Muscle of leg (tissue), 16 donors: ENCODE measurements at places on chromosomes 5 and 9.

DNA sequence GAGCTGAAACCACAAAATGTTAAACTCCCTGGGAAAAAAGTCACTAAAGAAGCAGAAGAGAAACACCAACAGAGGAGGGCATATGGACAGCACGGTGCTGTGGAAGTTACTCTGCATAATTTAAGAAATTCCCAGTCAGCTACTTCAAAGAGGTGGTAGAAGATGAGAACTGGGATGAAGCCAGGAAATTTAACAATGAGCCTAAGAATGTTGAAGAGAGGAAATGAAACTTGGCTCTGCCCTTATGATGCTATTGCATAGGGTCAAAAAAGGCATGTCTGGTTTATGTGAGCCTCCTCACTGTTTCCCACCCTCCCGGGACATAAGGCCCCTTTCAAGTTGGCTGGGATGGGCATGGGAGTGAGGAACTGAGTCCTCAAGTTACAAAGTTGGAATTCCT is 25.4 kb upstream of the SNX18 start:
- peak; percentile 38 for DNase-seq

DNA sequence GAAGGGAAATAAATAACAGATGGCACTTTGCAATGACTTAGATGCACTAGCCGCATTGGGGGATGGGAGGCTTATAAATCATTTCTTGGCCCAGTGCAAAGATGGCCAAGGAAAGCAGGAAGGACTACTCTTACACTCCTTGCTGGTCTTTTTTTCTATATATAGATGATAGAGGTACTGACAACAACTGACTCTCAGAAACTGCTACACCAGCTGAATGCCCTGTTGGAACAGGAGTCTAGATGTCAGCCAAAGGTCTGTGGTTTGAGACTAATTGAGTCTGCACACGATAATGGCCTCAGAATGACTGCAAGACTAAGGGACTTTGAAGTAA is 1.7 kb downstream of the CCNG1 start:
- peak; percentile 63 for DNase-seq

GRCh38 chr5:1161833-1162229 is 39.6 kb upstream of the SLC6A19 start:
- peak; percentile 52 for DNase-seq

- DNase-seq, result peak; percentile 48
Measured at GRCh38 chr5:80591352-80591751, 21.3 kb upstream of the ANKRD34B start.

DNA sequence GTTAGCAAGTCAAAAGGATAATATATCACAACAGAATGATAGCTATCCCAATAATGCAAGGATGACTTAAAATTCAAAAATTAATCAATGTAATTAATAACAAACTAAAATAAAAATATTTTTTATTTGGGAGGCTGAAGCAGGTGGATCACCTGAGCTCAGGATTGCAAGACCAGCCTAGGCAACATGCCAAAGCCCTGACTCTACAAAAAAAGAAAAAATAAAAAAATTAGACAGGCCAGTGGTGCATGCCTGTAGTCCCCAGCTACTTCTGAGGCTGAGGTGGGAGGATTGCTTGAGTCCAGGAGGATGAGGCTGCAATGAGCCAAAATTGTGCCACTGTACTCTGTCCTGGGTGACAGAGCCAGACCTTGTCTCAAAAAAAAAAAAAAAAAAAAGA is 399.3 kb downstream of the ADGRV1 start:
- no peak for DNase-seq

DNA sequence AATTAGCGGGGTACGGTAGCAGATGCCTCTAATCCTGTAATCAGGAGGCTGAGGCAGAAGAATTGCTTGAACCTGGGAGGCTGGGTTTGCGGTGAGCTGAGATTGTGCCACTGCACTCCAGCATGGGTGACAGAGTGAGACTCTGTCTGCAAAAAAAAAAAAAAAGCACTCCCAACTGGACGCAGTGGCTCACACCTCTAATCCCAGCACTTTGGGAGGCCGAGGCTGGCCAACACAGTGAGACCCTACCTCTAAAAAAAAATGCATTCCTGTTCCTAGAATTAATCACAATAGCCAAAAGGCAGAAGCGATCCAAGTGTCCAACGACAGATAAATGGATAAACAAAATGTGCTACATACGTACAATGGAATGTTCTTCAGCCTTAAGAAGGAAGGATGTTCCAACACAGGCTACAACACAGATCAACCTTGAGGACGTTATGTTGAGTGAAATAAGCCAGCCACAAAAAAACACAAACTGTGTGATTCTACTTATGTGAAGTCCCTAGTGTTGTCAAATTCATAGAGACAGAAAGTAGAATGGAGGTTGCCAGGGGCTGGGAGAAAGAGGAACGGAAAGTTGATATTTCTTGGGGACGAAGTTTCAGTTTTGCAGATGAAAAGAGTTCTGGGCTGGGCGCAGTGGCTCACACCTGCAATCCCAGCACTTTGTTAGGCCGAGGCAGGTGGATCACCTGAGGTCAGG is 13.8 kb downstream of the FAM78A start:
- no peak for DNase-seq

DNA sequence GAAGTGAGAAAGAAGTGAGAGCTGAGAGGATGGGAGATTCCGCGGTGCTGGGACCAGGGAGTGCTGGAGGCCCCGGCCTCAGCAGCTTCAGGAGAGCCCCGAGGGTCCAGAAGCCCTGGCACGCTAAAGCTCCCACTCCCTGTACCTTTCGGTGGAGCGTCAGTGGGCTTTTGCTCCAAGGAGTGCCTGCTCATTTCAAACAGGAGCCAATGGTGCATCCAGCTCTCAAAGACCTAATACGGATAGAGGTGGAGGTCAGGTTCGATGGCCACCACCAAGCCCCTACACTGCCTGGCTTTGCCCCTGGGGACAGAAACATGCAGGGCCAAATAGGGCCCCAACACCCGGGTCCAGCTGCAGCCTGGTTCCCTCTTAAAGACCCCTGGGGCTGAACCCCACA is 8.2 kb downstream of the CD74 start:
- DNase-seq, result no peak

- DNase-seq, result no peak
Measured at GRCh38 chr5:133460172-133460758, 152.1 kb downstream of the FSTL4 start.

GRCh38 chr9:36143245-36143641 is 6.7 kb downstream of the GLIPR2 start:
- DNase-seq, result no peak

DNA sequence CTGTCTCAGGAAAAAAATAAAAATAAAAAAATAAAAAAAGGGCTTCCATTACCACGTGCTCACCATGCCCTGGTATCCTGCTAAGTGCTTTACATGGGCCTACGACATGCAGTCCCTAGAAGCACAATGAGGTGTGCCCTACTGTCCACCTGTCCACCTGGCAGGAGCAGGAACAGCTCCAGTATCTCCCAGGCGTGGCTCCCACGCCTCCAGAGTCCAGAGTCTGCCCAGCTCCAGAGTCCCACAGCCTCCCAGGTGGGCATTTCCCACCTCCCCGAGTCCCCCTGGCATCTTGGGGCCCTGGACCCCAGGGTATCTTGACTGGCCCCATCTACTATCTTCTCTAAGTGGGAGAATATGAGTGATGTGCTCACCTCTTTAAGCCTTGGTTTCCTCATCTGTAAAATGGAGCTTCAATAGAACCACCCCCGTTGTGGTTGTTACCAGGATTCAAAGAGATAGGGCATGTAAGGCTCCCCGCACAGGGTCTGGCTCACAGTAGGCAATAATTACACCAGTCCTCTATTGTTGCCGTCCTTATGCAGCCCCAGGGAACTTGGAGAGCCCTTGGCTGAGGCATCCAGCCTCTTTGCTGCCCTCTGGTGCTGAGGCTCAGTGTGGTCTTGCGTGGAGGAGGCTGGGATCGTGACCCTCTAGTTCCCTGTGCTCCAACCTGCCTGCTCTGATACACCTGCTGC is 8.9 kb downstream of the CXCL14 start:
- DNase-seq, result no peak

DNA sequence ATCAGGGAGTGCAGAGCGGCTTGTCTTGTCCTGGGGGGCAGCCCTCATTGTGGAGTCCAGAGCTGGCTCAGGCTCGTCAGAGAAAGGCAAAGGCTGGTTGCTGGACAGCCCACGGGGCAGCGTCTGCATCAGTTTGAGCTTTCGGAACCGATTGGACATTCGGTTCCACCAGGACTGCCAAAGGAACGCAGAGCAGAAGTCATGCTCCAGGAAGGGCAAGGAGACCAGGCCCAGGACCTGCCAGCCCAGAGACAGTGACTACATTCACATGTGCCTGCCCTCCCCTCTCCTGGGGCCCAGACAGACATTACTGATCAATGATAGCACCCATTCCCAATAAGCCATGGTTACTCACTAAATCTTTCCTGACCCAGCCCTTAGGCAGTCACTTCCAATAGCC is 18.1 kb downstream of the ANKS6 start:
- no peak for DNase-seq

DNA sequence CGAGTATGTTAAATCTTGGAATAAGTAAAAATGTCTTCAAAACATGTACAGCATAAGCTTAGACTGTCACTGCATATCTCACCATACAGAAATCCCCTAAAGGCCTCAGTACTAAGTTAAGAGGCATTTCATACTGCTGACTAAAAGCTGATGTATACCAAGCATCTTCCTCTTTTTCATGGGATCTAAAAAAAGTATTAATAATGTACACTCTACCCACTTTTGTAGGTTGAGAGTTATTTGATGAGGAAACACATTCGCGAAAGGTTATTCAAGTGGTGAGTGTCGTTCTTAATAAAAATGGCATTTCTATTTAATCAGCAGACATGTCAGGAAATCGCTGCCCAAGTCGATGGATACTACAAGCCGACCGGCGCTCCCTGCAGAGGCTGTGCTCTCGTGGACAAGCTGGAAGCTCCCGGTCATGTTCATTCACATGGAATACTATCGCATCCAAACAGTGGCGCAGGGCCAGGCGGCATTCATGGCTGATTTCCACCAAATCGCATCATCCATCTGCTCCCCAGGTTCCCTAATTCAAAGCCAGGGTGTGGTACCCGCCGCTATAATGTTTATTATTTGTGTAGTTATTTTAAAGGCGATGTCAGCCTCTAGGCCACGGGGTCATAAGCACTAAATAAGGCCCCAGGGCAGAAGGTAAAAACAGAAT is 724 bp downstream of the SGTB start:
- peak; percentile 88 for DNase-seq

DNA sequence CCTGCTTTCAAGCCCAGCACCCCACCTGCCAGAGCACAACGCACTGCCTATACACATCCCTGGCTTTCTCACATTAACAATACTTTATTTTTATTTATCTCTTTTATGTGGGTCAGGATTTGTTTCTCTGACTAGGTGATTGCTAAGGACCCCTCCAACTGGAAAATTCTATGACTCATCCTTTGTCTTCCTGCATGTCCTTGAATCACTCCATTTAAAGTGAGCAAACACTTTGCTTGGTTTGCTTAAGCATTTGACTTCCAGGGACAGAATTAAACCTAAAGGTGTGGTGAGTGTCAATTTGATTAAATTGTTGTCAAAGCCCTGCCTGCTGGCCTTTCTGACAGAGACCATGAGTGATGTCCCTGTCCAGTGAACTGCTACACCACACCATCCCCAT is 536.5 kb upstream of the BRINP1 start:
- no peak for DNase-seq

GRCh38 chr5:123282444-123282843 is 140.8 kb downstream of the CEP120 start:
- DNase-seq, result no peak

- no peak for DNase-seq
Measured at GRCh38 chr5:108079753-108080152, 302.1 kb downstream of the FBXL17 start.

DNA sequence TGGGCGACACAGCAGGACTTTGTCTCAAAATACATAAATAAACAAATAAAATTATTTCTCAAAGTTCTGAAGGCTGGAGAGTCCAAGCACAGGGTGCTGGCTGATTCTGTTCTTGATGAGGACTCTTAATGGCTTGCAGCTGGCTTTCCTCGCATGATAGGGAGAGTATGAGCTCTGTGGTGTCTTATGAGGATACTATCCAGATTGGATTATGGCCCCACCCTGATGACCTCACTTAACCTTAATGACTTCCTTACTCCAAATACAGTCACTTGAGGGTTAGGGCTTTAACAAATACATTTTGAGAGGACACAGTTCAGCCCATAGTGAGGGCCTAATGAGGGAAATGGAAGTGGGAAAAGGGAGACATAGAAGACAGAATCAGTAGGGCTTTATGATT is 87.7 kb downstream of the FOCAD start:
- DNase-seq, result peak; percentile 3

DNA sequence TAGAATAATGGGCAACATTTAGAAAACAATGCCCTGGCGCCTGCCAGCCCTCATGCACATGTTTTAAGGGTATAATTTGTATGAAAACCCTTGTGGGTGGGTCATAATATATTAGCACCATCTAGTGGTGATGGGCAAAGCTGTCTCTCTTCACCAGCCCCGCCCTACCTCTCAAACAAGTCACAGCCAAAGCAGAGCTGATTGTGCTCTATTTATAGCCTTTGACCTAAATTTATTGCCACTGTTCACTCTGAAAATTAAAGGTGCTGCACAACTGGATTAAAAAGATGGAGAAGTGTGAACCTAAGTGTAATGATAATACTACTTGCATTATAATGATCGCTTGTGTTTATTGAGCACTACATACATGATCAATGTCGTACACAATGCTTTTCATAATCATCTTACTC is 131.9 kb upstream of the ANKH start:
- DNase-seq, result peak; percentile 75

DNA sequence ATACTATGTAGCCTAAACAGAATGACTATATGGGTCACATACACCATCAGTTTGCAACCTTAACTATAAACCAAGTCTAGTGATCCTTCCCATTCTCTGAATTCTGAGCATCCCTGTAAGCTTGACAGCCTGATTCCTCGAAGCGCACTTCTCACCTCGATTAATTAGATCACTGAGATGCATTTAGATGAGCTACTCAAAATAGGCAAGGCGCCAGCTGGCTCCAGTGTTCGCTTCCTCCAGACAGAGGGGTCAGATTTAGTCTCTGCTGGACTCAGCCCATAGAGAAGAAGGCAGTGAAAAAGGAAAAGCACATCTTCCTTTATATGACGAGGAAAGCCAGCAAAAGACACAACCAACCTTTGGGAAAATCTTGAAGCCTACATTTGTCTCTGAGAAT is 371.5 kb downstream of the MLLT3 start:
- DNase-seq, result peak; percentile 14

DNA sequence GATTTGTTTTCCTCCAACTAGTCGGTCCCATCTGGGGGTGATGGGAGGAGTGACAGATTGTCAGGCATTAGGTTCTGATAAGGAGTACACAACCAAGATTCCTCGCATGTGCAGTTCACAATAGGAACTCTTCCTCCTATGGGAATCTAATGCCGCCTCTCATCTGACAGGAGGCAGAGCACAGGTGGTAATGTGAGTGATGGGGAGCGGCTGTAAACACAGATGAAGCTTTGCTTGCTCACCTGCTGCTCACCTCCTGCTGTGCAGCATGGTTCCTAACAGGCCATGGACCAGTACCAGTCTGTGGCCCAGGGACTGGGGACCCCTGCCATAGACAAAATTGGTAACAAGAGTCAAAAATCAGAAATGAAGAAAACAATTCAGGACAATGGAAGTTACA is 173.3 kb upstream of the HMHB1 start:
- no peak for DNase-seq
